ENCODE measurements at places on chromosomes 13 and 19.

DNA sequence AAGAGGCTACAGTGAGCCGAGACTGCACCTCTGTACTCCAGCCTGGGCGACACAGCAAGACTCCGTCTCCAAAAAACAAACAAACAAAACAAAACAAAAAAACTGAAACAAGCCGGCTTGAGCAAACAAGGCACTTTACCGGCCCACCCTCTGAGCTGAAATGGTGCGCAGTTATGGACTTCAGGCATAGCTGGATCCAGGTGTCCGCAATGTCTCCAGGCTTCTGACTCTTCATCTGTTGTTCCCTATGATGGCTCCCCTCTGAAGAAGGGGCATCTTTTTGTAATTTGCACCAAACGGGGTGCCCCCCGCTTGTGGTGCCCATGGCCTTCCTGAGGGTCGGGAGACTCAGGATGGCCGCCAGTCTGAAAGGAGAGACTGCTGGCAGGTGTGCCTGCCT, 6.2 kb downstream of the C2CD4C start:
- DNase-seq = no peak

DNA sequence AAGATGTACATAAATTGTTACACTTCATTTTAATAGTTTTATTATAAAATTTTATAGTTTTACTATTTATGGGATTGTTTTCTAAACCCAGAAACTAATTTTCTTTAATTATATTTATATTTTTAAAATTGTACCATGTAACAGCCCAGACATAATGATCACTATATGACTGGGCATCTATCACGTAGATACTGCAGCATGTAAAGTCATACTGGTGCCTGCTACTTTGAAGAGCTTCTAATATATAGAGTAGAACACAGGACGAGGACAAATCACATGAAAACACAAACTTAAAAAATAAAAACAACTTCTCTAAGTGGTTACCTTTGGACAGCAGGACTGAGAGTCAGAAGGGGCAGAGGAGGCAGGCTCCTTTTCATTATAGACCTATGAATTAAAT, 5.3 kb downstream of the ELF1 start:
- no peak for DNase-seq

DNA sequence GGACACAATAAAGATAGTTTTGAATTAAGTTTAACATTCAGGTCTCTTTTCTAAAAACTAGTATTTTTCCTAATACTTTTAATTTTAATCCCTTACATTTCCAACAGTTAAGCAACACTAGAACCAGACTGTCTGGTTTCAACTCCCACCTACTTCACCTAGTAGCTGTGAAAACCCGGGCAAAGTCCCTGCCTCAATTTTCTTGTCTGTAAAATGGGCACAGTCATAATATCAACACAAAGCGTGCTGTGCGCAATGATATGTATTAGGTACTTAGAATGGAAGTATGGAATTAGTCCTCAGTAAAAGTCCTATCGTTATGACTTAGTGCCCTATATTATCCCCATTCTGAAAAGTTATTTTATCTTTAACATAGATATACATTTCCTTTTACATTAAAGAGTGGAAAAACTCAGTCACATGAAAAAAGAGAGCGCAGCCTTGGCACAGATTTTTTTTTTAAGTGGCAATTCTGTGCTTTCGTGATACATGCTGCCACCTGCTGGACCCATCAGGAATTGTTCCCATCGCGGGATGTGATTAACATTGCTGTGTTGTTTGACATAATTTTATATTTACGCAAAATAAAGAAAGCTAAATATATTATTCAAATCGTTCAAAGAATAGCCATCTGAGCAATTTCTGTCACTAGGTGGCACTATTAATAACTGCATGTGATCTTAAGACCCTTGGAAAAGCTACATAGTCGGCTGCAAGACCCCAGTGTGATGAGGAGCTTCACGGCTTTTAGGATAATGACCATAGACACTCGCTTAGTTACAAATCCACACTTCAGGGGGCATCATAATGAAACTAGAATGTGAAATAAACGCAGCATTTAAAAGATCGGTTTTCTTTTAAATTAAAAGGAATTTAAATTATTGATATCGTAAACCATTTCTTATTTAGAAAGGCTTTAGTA, 59.9 kb downstream of the LIG4 start:
- DNase-seq = peak; percentile 26

DNA sequence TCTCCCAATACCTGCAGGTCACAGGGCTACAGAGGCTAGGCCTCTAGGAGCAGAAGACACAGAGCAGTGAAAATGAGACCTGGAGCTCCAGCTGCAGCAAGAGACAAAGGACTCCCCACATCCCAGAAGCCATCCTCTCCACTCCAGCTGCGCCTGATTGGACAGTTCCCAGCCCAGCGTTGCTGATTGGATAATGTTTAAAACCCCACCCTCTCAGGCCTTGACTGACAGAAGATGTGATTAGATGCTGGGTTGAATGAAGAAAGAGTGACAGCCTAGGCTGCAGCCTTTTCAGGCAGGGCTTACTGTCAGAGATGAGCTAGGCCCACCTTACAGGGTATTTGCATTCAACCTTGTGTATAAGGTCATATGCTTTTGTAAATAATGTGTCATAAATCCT, 59.4 kb downstream of the ZNF708 start:
- no peak for DNase-seq

GRCh38 chr13:34822650-34823049, 119.4 kb upstream of the NBEA start:
- DNase-seq = no peak

Data from right renal pelvis (tissue), 4 donors.